ENCODE measurements at places on chromosomes 1 and 21.

- DNase-seq: no peak
These were observed 68.1 kb downstream of the VWA5B1 start for GRCh38 chr1:20358761-20359263.

GRCh38 chr1:81577004-81577697 is 223.6 kb upstream of the ADGRL2 start:
- DNase-seq: no peak

DNA sequence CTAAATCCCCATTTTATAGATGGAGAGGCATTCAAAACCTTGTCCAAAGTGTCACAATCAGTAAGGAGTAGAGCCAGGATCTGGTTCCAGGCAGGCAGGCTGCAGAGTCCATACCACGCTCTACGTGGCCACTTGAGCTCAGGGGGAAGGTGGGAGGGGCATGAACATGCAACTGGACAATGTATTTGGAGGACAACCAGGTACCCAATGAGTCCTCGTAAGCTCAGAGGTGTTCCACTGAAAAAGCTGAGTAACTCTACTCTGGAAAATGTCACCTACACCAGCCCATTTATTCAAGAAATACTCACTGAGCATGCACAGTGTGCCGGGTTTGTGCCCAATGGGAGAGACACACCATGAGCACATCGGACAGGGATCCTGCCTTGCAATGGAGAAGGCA is 11.2 kb upstream of the GUCA2B start:
- no peak for DNase-seq

GRCh38 chr1:92754000-92754718 is 30.7 kb downstream of the EVI5 start:
- no peak for DNase-seq

- DNase-seq: no peak
These were observed 15.9 kb upstream of the CD58 start for GRCh38 chr1:116586741-116587143.

DNA sequence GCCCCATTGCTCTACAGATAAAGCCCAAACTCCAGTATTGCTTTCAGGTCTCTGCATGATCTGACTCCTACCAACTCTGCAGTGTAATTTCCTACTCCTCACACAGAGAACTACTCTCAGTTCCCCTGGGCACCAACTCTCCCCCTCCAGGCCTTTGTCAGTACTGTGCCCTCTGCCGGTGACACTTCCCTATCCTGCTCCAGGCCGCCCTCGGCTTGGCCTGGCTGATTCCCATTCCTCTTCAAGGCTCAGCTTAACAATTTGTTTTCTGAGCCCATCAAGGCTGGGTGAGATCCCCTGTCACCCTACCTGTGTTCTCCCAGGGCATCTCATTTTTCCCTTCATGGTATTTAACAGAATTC is 2.6 kb downstream of the SLAMF8 start:
- DNase-seq: no peak

DNA sequence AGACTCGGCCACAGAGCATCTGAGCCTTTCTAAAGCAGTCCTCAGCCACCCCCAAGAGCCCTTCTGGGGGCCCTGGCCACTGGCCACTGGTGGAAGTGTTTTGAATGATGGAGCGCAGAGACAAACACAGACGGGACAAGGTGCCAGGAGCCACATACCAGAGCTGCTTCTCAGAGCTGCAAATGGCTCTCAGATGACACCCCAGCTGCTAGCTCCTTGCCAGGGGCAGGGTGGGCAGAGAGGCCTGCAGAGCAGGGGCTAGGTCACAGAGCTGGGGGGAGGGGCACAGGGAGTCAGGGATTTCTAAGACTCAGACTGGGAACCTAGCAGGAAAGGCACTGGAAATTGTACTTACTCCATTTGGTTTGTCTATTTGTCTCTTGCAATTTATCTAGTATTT is 30.4 kb downstream of the KCNN3 start:
- no peak for DNase-seq

- DNase-seq: no peak
These were observed 417.1 kb downstream of the SETD4 start for GRCh38 chr21:35643176-35643575.

- DNase-seq: no peak
These were observed 19.0 kb downstream of the SSR2 start for GRCh38 chr1:156001662-156002171.
